T-helper 17 cell (primary cell): ENCODE measurements at places on chromosomes 7 and 10. TPM values are rescaled to one million over a fixed set of nuclear protein-coding genes. Genes with fewer than 3 reads are reported as not detected.

The SPDYE2B gene
- total RNA-seq, result not detected

The PAX4 gene
- total RNA-seq, result not detected

The PPP1R9A gene
- 0.08 TPM for total RNA-seq

GRCh38 chr7:150866932-150867564, 14.7 kb downstream of the AOC1 start:
- H3K27me3 ChIP-seq, result peaks cover 73% of the 10 kb centered on the region
- no peak for DNase-seq
- peaks cover 2% of the 10 kb centered on the region for H3K4me1 ChIP-seq

- no peak overlapping the region for H3K27ac ChIP-seq
- peaks cover 4% of the 10 kb centered on the region for H3K36me3 ChIP-seq
- H3K4me1 ChIP-seq, result peaks cover 12% of the 10 kb centered on the region
- no peak overlapping the region for H3K4me3 ChIP-seq
These were observed 29.2 kb downstream of the PTER start for GRCh38 chr10:16466001-16466400.

DNA sequence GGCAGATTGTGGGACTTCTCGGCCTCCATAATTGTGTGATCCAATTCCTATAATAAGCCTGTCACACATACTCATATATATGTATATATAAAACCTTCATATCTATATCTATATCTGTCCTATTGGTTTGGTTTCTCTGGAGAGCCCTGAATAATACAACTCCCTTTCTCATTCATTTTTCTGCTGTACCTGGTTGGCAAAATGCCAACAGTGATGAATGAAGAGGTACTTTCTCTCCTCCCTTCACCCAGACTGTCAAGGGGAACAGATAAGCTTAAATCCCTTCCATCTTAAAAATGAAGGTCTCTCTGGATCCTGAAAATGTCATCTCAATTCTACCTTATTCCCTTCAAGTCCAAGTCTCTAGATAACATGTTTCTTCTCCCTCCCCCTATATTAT, 60.3 kb upstream of the FOXP2 start:
- no peaks in the 10 kb centered on the region for H3K4me1 ChIP-seq
- DNase-seq, result no peak
- H3K4me3 ChIP-seq, result no peak overlapping the region
- no peaks in the 10 kb centered on the region for H3K36me3 ChIP-seq
- no peak overlapping the region for H3K27ac ChIP-seq
- H3K27me3 ChIP-seq, result no peaks in the 10 kb centered on the region

DNA sequence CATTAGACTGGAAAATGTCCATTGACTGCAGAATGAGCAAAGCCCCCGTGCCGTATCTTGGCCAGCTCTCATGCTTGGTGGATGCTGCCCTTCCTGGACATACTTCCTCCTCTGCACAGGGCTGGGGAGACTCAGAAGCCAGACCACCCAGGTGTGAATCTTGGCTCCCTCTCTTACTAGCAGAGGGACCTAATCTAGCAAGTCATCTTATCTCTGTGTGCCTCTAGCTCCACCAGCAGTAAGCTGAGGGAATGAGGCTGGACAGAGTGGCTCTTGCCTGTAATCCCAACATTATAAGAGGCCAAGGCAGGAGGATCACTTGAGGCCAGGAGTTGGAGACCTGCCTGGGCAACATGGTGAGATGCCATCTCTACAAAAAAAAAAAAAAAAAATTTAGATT, 173.8 kb upstream of the GHITM start:
- no peaks in the 10 kb centered on the region for H3K36me3 ChIP-seq
- H3K27ac ChIP-seq, result no peak overlapping the region
- no peak for DNase-seq
- H3K27me3 ChIP-seq, result no peaks in the 10 kb centered on the region

DNA sequence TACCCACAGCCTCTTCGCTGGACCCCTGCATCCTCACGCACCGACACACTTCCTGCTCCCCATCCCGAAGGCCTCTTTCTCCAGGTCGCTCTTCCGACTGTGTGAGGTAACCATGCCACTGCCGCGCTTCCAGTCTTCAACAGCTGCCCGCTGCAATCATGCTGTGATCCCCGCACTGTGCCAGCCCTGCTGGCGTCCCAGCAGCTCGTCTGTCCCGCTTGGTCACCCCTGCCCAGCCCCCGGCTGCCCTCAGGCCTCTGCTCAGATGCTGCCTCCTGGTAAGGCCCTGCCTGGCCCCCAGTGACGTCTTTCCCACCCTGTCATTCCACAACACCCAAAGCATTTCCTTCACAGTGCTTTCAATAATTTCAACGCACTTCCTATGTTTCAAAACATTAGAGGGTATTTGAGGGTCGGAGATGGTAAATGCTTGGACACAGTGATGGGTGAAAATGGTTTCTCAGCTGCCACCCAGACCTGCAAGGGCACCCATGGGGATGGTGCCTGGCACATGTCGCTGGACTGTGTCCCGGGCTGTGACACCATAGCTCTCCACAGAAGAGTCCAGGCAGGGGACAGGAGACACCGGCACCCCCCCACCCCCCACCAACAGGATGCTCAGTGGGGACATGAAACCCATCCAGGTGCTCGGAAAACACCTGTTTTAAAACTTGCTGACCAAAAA, 125.2 kb downstream of the MAD1L1 start:
- peak overlapping the region; percentile 33 for H3K4me3 ChIP-seq
- no peaks in the 10 kb centered on the region for H3K36me3 ChIP-seq
- no peaks in the 10 kb centered on the region for H3K27me3 ChIP-seq
- DNase-seq, result no peak

GRCh38 chr7:131562941-131563340, 6.5 kb upstream of the PODXL start:
- DNase-seq, result no peak
- H3K27me3 ChIP-seq, result peaks cover 7% of the 10 kb centered on the region
- no peak overlapping the region for H3K27ac ChIP-seq
- no peaks in the 10 kb centered on the region for H3K4me1 ChIP-seq

GRCh38 chr10:86673216-86673826, 5.0 kb downstream of the LDB3 start:
- no peak overlapping the region for H3K4me3 ChIP-seq
- H3K36me3 ChIP-seq, result no peaks in the 10 kb centered on the region
- peaks cover 20% of the 10 kb centered on the region for H3K27me3 ChIP-seq
- DNase-seq, result no peak
